Aorta (tissue), 5 donors: ENCODE measurements at places on chromosomes 16 and 17. TPM values are rescaled to one million over a fixed set of nuclear protein-coding genes. Genes with fewer than 3 reads are reported as not detected.

The PERCC1 gene
- not detected for total RNA-seq

DNA sequence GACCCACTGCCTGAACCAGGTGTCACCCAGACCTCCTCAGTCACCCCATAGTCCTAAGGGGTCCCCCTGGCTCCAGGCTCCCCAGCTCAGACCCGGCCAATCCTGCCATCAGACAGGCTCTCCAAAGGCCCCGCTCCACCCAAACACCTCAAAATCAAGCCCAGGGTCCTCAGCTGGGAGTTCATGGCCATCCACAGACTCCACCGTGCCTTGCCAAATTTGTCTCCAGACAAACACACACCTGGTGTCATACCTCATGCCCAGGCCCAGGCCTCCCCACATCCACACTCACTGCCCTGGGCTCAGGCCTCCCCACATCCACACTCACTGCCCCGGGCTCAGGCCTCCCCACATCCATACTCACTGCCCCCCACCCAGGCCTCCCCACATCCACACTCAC, 12.5 kb downstream of the RPH3AL start:
- DNase-seq = peak; percentile 56

GRCh38 chr17:48579760-48580554, 1.8 kb upstream of the HOXB4 start:
- no peak for DNase-seq

DNA sequence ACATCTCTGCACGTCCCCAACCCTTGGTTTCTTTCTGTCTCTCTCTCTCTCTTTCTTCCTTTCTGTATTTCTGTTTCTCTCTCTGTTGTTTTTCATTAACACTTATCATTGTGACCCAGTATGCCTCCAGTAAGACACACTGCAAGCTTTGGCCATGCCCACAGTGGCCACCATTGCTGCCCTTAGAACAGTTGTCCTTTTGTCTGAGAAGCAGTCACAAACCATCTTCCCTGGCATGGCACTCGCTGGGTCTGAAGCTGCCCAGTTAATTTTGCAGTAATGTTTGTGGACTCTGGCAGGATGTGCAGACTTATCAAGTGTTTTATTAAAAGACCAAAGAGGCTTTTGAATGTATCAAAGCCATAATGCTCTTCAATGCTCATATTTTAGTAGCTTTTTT, 146.9 kb downstream of the MSI2 start:
- no peak for DNase-seq

GRCh38 chr16:21279501-21279900, 1.4 kb upstream of the CRYM start:
- no peak for DNase-seq
